ENCODE measurements at places on chromosomes 7 and 10.

DNA sequence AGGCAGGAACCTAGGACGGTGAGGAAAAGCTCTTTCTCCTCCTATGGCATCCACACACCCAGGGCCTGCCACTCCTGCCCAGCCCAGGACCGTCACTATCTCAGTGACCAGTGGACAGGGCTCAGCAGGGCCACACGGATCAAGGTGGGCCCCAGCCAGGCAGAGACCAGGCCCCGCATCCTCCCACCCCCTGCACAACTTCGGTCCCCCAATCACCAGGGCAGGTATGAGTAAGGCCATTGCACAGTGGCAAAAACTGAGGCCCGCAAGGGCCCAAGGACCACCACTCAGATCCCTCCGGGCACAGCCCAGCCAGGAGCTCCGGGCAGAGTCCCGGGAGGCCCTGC lies 30.3 kb downstream of the OAT start:
- DNase-seq, result no peak

GRCh38 chr10:132195366-132196075 lies 8.8 kb downstream of the DPYSL4 start:
- no peak for DNase-seq

- no peak for DNase-seq
Measured at GRCh38 chr7:85336086-85336485, 149.2 kb upstream of the SEMA3D start.

GRCh38 chr10:42988069-42988468 lies 88.8 kb upstream of the RET start:
- no peak for DNase-seq

GRCh38 chr7:12805957-12806356 lies 118.5 kb downstream of the ARL4A start:
- DNase-seq, result no peak

- DNase-seq, result no peak
Measured at GRCh38 chr10:8112230-8112905, 57.9 kb downstream of the GATA3 start.
